ENCODE measurements at places on chromosomes 5 and 9.

DNA sequence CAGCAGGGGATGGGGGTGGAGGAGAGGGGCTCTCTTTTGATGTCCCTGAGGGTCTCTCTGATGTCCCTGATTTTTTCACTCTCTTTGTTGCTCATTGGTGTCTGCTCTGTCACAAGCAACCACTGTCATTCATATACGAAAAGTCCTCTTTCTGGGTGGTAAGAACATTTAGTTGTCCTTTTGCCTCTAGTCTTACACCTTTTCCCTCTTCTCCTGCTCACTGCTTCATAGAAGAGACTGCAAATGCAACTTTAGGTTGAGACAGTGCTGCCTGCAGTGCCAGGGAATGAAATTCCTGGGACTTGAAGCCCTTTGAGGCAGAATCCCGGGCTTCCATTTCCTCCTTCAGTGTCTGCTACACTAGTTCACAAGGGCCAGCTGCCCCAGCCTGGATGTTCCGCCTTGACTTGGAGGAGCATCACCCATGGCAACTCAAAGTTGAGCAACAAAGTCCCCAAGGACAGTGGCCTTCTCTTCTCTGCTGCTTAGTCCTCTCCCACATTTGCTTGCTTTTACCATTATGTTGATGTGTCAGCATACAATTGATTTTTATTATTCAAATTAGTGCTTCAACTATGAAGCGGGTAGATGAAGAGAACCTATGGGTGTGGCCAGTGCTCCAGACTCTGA is 94.7 kb upstream of the RUSC2 start:
- no peak for DNase-seq

DNA sequence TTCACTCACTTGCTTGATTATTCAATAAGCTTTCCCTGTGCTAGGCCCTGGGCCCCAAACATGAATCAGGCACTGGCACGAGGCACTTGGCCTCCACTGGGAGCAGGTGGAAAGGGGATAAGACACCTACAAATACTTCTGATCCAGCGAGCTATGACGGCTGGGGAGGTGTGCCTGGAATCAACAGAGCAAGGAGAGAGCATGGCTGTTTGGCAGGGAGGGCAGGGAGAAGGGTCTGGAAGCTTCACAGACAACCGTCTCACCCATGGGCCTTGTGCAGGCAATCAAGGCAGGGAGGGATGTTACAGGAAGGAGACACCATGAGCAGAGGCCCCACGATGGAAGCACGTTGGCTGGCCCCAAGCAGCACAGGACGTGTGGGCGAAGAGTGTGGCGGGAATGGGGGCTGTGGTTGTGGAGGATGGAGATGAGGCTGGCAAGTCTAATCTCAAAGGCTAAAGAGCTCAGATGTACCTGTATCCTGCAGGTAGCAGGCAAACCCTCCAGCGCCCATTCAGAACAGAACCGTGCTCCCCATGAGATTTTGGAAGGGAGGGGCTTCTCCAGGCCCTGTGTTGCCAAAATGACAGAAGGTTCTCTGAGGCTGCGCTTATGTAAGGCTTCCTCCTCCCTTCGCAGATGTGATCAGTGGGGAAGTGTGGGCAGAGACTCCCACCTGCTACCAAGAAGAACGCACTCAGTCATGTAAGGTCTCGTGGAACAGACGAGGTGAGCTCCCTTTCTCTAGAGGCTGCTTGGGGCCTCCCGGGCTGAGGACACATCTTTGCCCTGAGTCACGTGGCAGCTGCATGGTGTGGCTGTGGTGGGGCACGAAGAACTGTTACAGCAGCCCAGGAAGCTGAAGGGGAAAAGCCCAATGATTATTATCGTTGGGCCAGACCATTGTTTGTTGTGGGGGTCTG is 189.7 kb downstream of the DAB2IP start:
- no peak for DNase-seq

DNA sequence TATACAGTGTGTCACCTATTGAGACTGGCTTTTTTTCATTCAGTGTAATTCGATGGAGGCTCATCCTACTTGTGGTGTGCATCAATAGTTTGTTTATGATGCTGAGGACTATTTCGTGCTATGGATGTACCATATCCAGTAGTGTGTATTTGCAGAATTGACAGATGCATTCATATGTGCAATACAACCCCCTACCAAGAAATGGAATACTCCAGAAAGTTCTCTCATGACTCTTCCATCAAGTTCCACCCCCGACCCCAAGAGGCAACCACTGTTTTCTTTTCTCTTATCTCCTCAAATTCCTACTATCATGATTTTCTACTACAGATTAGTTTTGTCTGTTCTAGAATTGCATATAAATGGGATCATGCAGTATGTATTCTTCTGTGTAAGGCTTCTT is 21.9 kb downstream of the FBXO10 start:
- no peak for DNase-seq

DNA sequence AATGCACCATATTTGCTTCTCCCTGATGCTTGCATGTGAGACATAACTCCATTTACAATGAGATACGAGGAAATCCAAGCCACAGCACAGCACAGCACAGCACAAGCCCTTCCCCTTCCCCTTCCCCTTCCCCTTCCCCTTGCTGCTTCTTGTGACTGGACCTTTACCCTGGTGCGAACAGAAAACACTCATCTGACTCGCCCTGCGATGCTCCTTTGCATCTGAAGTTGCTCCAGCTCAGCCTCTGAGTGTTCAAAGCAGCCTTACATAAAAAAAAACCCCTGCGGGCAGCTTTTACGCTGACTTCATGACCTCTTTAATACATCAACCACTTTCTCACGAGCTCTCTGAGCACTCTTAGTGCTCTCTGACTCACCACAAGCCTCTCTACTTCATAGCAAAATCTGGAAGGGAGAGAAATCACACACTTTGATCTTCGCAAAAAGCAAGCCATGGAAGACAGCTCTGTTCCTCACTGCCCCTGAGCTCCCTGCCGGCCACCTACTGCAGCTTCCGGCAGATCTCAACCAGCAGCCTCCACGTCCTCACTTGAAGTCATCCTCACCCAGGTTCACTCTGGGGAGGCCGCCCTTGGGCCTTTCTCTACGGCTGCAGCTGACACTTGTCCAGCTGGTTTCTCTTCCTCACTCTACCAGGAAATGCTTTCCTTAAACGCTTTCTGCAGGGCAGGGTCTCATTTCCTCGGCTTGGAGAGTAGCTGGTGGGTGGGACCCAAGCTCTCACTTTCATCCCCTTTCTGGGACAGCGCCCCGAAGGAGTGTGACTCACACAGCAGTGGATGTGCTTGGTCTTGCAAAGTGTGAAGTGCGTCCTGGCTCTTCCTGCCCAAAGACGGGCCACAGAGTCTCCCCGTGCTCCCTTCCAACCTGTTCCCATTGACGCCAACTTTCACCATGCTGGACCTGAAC is 5.3 kb downstream of the SLC34A1 start:
- peak; percentile 31 for DNase-seq

GRCh38 chr9:114806526-114806900 is 674 bp upstream of the TNFSF15 start:
- no peak for DNase-seq

GRCh38 chr5:96483878-96484277 is 50.8 kb upstream of the PCSK1 start:
- DNase-seq: no peak

DNA sequence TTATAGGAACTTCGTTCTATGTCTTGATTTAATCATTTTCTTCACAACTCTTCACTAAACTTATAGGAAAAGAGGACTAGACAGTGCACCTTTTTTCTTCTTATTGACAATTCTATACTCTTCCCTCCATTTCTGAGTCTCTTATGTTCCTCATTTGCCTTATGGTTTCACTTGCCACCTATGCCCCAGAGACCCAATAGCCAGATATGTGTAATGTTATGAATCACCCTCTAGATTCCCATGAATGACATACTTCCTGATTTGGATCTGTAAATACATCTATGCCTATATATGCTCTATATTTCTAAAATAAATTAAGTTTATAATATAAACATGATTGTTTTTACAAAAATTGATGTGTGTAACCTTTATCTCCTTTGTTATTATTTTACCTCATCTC is 514.1 kb upstream of the MEF2C start:
- DNase-seq: no peak

- DNase-seq: no peak
Observed at GRCh38 chr9:96615411-96615810, 4.2 kb downstream of the CDC14B start.

GRCh38 chr5:110757118-110757729 is 18.4 kb downstream of the SLC25A46 start:
- no peak for DNase-seq

DNA sequence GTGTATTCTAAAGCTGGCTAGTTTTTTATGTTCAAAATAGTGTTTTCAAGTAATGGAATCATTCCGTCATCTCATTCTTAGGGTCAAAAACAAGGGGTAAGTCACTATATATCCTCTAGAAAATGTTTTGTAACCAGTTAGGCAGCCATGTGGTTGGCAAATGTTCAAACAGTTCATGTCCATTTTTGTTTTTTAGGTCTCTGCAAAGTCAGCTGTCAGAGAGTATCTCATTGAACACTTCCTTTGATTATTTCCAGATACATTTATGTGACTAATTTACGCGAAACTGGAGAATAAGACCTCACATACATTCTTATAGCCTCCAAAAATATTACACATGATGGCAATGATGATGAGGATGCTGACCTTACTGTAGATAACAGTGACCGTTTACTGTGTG is 50.4 kb downstream of the TRIO start:
- no peak for DNase-seq

- DNase-seq: no peak
Observed at GRCh38 chr5:867300-867870, 16.6 kb upstream of the ZDHHC11 start.

- DNase-seq: no peak
Observed at GRCh38 chr5:17477573-17478265, 20.3 kb upstream of the TAF11L2 start.
